Lung microvascular endothelial cell (primary cell): ENCODE measurements at places on chromosomes 11 and 22.
A peak's percentile ranks its signal among the peaks of the same experiment; 100 is the strongest.

DNA sequence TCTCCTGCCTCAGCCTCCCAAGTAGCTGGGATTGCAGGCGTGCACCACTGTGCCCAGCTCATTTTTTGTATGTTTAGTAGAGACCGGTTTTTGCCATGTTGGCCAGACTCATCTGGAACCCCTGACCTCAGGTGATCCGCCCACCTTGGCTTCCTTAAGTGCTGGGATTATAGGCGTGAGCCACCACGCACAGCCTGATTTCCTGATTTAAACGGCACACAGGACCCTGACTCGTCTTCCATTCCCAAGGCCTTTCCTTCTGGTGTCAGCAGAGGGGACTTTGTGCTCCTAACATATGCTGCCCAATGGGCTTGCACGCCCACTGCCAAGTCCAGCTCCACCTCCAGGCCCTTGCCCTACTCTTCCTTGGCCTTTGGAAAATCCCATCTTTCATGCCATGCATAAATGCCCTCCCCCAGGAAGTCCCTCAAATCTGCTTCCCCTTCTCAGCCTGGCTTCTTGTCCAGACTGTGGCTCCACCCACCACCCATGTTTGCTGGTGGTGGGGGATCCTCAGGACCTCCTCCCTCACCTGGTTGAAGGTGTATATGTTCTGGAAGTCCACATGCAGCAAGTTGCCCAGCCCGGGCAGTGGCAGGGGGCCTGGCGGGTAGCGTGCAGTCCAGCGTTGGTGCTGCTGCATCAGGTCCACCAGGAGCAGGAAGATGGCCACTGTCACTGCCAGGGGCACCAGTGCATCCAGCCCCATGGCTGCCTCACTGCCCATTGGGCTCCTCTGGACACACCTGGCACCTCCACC, 23.9 kb upstream of the CYP2D6 start:
- no peak for DNase-seq

DNA sequence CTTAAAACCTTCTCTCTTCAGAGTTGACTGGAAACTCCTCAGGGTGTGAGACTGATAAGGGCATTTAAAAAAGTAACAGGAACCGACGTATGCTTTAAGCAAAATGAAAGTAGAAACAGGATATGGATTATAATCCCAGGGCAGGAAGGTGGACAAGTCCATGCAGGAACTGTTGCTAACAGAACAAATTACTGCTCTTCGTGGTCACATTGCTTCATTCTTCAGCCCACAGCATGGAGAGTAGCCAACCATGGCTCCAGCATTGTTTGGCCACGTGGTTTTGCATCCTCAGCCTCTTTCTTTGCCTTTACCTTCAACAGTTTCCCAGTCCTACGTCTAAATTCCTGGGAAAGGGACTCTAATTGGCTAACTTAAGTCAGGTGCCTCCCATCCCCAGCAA, 563.1 kb upstream of the ISX start:
- DNase-seq = no peak

DNA sequence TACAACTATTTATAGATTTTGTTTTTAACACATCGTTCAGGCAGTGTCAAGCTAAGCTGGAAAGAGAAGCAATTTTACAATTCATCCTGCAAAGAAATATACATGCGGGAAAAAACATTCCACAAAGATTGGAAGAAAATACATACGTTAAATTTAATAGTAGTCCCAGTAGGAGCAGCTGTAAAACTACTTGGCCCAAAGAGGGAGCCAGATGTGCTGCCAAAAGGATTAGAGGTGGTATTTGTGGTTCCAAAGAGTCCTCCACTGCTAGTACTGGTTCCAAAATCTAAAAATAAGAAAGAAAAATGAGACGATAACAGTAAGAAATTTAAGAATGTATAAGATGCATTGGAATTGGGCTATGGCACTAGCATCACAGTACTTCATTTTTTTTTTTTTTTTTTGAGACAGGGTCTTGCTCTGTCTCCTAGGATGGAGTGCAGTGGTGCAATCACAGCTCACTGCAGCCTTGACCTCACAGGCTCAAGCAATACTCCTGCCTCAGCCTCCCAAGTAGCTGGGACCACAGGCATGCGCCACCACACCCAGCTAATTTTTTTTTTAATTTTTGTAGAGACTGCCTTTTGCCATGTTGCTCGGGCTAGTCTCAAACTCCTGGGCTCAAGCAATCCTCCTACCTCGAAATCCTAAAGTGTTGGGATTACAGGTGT, 21.5 kb downstream of the NUP98 start:
- DNase-seq = no peak

GRCh38 chr11:116903090-116903489, 65.7 kb upstream of the APOA1 start:
- no peak for DNase-seq

DNA sequence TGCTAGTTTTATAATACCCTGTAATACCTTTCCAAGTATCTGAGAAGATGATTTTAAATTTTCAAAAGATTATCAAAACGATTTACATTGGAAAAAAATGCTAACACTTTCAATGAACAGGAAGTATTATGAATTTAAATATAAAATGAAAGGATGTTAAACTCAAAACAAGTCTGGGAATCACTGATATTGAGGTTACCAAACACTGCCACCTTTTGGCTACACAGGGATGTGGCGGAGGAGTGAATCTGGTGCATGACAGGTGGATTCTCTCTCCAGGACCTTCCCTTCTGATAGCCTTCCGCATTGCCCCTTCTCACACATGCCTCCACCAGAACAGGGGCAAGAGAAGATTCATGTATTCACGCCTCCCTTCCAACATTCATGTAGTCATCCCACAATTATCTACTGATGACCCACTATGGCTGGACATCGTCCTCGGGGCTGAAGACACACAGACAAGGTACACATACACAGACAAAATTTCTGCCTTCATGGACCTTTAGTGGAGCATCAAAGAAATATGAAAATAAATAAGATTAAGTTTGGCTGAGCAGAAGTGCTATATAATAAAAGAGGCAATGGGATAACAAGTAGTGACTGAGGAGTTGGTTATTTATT, 34.7 kb downstream of the ATG16L2 start:
- DNase-seq = peak; percentile 74

- DNase-seq = no peak
Measured at GRCh38 chr11:9396310-9396709, 11.9 kb downstream of the IPO7 start.

GRCh38 chr11:44852952-44853351, 97.7 kb downstream of the TP53I11 start:
- no peak for DNase-seq

GRCh38 chr22:30196141-30196879, 50.2 kb downstream of the LIF start:
- DNase-seq = peak; percentile 99

GRCh38 chr22:29044657-29045176, 16.9 kb downstream of the C22orf31 start:
- peak; percentile 15 for DNase-seq

GRCh38 chr11:67583247-67584204, at the start of gene GSTP1:
TSS of gene GSTP1 (plus strand) at chr11:67583812. CDS start at chr11:67583844, 32 bp downstream.
- peak; percentile 92 for DNase-seq

DNA sequence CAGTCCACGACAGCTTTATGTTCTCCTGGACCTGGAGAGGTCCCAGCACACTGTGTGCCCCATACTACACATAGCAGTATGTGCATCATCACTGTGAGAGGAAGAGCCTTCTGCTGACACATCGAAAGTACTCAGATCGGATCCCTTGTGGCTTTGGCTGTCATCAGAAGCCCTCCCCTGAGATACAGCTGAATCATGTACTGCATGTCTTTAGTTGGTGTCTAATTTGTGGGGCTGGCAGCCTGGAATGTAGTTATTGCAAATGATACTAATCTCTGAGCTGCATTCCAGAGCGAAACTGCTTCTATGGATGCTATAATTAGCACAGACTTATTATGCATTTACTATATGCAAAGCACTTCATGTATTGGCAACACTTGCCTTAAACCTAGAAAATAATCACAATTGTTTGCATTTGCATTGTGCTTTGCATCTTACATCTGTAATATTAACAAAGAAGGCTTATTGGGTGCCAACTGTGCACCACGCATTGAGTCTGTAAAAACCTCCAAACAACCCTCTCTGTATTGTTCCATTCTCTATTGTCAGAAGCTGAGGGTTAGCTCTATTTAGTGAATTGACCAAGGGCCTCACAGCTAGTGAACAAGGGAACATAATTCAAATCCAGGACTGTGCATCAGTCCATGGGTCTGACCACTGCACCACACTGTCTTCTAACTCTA, 89.2 kb upstream of the CRTAM start:
- peak; percentile 37 for DNase-seq

DNA sequence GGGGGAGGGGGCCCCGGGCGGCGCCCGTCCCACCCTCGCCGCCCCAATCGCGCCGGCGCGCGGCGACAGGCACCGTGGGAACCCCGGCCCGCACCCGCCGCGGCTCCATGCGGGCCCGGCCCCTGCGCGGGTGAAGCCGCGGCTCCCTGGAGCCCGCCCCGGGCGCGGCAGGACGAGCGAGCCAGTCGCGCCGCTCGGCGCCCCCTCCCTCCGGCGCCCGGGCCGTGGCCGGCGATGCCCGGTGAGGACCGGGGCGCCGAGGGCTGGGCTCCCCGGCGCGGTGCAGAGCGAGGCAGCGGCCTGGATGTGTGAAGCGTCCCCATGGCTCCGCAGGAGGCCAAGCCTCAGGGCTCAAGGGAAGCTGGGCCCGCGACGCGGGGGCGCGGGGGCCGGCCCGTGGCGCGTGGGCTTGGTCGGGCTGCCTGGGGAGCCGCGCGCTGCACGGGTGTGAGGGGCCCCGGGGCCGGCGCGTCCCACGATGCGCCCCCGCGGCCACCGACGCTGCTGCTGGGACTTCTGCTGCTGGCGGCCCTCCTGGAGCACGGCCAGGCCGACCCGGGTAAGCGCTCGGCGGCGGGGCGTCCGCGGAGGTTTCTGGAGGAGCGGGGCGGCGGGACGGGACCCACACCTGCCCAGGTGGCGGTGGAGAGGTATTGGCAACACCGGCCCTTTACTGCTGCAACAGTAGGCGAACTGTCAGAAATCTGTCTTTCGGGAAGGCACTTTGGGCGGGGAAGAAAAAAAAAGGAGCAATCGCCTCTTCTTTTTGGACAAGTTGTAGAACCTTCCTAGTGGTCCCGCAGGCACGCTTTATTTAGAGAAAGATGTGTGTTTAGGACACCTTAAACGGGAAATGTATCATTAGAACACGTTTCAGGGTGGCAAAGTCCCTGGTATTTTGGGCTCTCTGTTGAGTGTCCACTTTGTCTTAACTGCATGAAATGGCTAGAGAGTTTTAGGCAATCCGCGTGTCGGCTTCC, 119.4 kb downstream of the HIPK3 start:
- peak; percentile 39 for DNase-seq

- no peak for DNase-seq
Measured at GRCh38 chr11:57095417-57095816, 86.3 kb upstream of the LRRC55 start.

- DNase-seq = no peak
Measured at GRCh38 chr11:27820249-27820648, 120.0 kb upstream of the BDNF start.

GRCh38 chr11:68093565-68093964, 27.6 kb downstream of the CHKA start:
- no peak for DNase-seq

DNA sequence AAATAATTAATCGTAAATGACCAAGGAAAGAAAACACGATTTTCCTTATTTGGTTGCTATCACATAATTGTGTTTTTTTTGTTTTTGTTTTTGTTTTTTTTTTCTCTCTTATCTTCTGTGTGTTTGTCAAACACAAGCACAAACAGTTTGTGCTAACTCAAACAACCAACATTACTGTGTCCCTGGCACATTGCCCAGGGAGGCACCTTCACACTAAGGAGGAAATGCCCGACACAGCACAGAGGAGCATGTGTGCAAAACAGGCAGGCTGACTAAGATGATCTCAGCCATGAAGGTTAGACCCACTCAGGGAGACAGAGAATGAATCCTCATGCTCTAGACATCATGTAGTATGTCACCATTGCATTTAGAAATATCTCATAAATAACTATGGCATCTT, 130.1 kb downstream of the SOX6 start:
- peak; percentile 0 for DNase-seq

DNA sequence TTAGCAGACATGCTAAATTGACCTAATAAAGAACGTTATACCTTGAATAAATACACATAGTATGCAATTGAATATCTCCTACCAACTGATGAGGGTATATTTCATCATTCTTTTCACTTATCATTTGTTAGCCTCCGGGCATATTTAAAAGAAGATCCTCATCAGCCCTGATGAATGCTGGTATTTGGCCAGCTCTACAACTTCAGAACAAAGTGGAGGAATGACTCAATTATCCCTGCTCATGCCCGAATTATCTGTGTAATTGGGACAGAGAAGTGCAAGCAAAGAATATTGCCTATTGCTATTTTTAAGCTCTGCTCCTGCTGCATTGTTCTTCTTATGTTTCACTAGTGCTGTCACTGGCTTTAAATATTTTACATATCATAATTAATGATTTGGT, 622.1 kb downstream of the METTL15 start:
- DNase-seq = no peak
